ENCODE measurements at places on chromosomes 16 and 17.
A peak's percentile ranks its signal among the peaks of the same experiment; 100 is the strongest.

DNA sequence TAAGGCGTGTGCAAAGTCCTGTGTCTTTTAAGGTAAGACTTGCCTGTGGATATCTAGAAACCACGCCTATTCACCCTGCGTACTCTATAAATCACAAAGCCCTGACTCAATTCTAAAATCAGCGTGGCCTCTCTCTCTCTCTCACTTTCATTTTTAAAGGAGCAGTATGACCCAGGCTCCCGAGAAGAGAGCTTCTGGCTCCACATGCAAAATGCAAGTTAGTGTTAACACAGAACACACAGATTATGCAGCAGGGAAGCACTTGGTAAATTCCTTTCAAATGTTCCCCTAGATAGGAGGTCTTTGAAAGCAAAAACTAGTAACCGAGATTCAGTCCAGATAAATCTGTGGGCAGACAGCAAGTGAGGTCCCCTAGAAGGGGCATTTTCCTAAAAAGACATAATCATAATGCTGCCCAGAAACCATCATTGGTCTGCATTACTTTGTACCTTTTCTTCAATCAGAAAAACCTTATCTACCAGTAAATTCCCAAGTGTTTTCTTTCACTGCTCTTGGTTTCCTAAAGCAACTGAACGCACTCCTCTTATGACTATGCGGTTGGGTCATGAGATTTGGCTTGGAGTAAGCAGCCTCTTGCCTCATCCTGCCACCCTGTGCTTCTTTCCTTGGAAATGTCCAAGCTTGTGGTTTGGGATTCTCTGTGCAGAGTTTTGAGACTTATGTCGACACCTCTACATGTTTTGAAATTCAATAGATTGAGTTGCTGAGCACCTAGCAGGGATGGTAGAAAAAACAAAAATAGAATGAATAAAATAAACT is 31.7 kb upstream of the KCNJ2 start:
- no peak overlapping the region for H3K4me3 ChIP-seq
- H3K27me3 ChIP-seq: no peaks in the 10 kb centered on the region
- H3K4me1 ChIP-seq: no peaks in the 10 kb centered on the region

GRCh38 chr16:58768145-58768544 is 34.0 kb upstream of the GOT2 start:
- no peak for DNase-seq
- peaks cover 3% of the 10 kb centered on the region for H3K27me3 ChIP-seq
- H3K4me1 ChIP-seq: no peaks in the 10 kb centered on the region
- H3K27ac ChIP-seq: no peak overlapping the region
- no peak overlapping the region for H3K4me3 ChIP-seq

DNA sequence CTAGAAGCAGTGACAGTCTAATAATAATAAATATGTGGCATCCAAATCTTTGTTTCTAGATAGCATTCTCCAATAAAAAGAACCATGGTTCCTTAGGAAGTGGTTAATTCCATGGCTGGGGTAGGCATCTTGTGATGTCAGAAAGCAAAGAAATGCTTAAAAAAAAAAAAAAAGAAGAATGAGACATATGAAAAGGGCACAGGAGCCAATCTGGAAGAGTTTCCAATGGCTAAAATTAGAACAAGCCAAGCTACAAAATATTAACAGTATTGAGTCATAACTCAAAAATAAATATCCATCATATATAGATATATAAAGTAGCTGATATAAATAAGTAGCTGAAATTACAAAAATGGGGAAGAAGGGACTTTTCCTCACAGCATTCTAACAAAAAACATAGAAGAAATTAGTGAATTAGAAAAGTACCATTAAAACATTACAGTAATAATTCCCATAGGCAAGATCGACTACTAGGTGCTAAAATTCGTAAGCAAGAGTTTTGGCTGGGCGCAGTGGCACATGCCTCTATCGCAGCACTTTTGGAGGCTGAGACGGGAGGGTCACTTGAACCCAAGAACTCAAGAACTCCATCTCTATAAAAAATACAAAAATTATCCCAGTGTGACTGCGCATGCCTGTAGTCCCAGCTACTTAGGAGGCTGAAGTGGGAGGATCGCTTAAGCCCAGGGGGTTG is 111.3 kb downstream of the TRIM37 start:
- H3K4me3 ChIP-seq: no peak overlapping the region
- H3K4me1 ChIP-seq: no peaks in the 10 kb centered on the region
- H3K36me3 ChIP-seq: peaks cover 6% of the 10 kb centered on the region

GRCh38 chr17:66272811-66273585 is 29.4 kb upstream of the PRKCA start:
- H3K4me1 ChIP-seq: no peaks in the 10 kb centered on the region
- peaks cover 2% of the 10 kb centered on the region for H3K27me3 ChIP-seq
- no peaks in the 10 kb centered on the region for H3K36me3 ChIP-seq
- H3K27ac ChIP-seq: no peak overlapping the region
- DNase-seq: no peak
- H3K4me3 ChIP-seq: no peak overlapping the region

DNA sequence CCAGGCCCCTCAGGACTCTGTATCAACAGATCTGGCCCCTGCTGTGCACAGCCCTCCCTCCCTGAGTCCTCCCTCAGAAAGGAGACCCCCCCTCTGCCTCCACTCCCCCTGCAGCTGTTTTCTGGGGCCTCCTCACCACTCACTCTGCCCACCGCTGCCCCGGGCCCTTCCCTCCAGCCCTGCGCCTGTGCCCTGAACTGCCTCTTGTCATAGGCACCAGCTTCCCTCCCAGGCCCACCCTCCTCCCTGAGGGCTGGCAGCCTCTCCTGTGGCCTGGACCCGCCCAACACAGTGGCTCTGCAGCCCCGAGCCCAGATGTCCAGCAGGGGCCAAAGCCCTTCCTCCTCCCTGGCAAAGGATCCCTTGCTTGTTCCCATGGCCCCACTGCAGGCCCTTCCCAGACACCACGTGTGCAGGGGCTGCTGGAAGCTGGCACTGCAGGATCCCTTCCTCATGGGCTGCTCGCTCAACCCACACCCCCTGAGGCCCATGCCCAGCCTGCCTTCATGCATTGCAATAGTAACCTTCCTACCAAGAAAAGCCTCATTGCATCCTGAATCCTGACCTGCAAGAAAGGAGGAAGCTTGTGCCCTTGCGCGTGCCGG is 25.8 kb downstream of the GNPTG start:
- peaks cover 12% of the 10 kb centered on the region for H3K27me3 ChIP-seq
- DNase-seq: no peak
- H3K36me3 ChIP-seq: peaks cover 14% of the 10 kb centered on the region
- H3K4me3 ChIP-seq: no peak overlapping the region

- H3K36me3 ChIP-seq: peaks cover 9% of the 10 kb centered on the region
- H3K4me1 ChIP-seq: peaks cover 24% of the 10 kb centered on the region
- H3K27me3 ChIP-seq: peaks cover 11% of the 10 kb centered on the region
- H3K27ac ChIP-seq: no peak overlapping the region
- H3K4me3 ChIP-seq: no peak overlapping the region
Observed at GRCh38 chr17:3007651-3008121, 55.7 kb downstream of the OR1D5 start.

DNA sequence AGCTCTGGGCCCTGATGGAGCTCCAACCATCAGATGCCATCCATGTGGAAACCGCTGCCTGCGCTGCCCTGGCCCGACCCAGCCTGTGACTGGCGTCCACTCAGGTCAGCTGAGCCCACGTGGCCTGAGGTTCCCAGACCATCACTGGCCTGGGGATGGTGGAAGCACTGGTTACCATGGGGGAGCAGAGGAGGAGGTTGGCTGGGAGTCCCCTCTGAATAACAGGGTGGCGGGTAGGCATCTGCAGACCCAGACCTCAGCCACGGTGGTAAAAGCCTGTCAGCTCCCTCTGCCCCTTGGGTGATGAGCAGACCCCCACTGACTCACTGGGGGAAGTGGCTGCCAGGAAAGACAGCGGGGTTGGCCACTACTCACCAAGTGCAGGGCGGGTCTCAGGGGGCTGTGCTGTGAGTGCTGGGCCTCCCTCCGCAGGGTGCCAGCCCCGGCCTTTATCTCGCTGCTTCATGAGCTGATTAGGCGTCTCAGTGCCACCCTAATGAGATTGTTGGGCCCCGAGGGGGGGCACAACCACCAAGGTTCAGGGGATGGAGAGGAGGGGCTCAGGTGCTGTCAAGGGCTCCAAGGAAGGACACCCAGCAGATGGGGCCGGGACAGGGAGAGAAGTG is at the start of gene PDE6G:
Gene PDE6G (minus strand): TSS at position 425 of the 626 bp plus-strand sequence. CDS start 3,237 bp downstream, outside the sequence.
- no peak within 1 kb of the TSS for H3K4me3 ChIP-seq
- peaks cover 12% of the 10 kb centered on the region for H3K27me3 ChIP-seq

- peaks cover 6% of the 10 kb centered on the region for H3K4me1 ChIP-seq
- peaks cover 31% of the 10 kb centered on the region for H3K36me3 ChIP-seq
- H3K4me3 ChIP-seq: no peak overlapping the region
- DNase-seq: no peak
- H3K27ac ChIP-seq: no peak overlapping the region
- peaks cover 6% of the 10 kb centered on the region for H3K27me3 ChIP-seq
Observed at GRCh38 chr16:3787924-3788661, 70.8 kb upstream of the TRAP1 start.

DNA sequence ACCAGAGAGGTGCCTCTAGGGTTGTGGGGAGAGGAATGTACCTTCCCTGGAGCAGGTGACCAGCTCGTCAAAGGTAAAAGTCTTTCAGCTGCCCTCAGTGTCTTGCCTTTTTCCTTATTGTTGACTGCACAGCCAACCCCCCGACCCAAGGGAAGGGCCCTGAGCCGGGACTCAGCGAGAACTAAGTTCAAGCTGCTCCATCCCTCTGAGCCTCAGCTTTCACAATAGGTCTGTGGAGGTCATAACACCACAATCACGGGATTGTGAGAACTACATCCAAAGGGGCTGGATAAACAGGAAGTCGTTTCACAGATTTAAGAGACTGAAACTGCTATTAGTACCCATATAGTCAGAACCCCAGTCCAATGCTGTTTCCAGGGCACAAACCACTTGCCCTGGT is 2.6 kb upstream of the KRT36 start:
- DNase-seq: no peak
- H3K4me1 ChIP-seq: no peaks in the 10 kb centered on the region
- no peak overlapping the region for H3K4me3 ChIP-seq
- no peaks in the 10 kb centered on the region for H3K36me3 ChIP-seq

DNA sequence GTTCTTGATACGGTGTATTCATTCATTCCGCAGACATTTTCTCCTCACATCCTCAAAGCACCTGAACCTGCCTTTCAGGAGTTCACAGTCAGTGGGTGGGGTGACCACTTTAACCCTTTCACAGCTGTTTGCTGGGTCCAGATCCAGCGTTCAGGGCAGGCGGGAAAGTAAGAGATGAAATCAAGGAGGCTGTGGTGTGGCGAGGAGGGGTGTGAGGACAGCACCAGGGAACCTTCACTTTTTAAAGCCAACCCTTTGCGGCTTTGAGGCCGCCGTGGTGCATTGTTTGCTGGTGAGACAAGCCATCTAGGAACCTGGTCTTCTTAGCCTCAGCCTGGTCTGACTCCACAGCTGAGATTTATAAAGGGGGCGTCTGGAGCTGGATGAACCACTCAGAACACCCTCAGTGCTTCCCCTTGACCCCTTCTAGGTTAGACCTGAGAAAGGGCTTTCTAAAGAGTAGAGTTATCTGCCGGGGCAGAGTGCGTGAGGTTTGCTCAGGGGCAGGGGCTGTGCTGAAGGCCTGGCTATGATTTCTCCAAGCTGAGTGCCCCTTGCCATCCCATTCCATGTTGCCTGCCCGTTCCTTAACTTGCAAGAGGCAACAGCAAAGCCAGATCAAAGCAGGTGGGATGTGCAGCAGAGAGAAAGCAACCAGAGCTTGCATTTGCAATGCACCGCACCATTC is 933 bp downstream of the CCR7 start:
- no peak overlapping the region for H3K4me3 ChIP-seq
- no peak for DNase-seq
- H3K27ac ChIP-seq: peak overlapping the region; percentile 24
- peaks cover 2% of the 10 kb centered on the region for H3K27me3 ChIP-seq
- peaks cover 26% of the 10 kb centered on the region for H3K4me1 ChIP-seq

- peaks cover 23% of the 10 kb centered on the region for H3K36me3 ChIP-seq
- peaks cover 3% of the 10 kb centered on the region for H3K27me3 ChIP-seq
- DNase-seq: no peak
- H3K4me3 ChIP-seq: no peak overlapping the region
- no peaks in the 10 kb centered on the region for H3K4me1 ChIP-seq
Observed at GRCh38 chr17:77509599-77509998, 368.8 kb downstream of the SEC14L1 start.

DNA sequence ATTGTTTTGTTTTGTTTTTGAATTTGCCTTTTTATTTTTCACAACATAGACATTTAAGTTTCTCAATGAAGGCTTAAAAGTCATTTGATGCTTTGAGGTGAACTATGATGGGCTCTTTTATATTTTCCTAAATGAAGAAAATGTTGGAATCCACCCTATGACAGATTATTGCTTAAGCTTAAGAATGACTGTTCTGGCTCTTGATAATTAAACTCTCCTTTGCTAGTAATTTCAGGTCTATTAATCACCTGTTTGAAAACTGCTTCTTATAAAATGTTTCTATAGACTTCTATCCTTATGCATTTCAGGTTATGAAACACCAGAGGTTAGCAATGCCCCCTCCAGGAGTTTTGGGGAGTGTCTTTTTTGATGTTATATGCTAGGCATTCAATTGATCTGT is 424.1 kb upstream of the DYNLRB2 start:
- no peak overlapping the region for H3K4me3 ChIP-seq
- H3K27ac ChIP-seq: no peak overlapping the region
- DNase-seq: no peak

DNA sequence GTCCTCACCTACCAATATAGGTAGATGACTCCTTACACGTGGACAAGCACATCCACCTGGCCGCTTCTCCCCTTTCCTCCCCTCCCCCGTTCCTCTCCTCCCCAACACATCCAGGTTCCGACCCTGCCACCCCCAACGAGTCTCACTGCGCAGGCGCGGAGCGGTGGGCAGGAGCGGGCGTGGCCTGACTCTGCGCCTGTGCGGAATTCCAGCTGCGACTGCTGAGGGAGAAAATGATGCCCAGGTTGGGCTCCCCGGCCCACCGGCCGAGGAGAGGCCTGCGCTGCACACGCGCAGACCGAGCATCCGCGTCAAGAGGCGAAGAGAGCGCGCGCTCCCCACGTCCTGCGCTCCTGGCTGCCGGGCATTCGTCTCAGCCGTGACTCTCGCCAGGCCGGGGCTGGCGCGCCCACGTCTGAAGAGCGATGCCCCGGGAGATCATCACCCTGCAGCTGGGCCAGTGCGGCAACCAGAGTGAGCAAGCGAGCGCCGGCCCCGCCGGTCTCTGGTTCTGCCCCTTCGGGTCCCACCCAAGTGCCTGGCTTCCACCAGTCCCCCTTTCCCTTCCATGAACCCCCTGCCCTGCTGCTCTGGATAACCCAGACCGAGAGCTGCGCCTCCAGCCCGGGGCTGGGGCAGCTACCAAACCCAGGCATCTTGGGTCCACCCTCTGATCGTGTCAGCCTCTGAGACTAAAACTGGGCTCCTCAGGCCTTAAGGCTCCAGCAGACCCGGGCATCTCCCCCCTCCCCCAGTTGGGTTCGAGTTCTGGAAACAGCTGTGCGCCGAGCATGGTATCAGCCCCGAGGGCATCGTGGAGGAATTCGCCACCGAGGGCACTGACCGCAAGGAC is at the start of gene TUBG2:
Gene TUBG2 (plus strand): TSS at position 206 of the 853 bp plus-strand sequence. CDS start 220 bp downstream, at position 426.
- peaks cover 6% of the 10 kb centered on the region for H3K36me3 ChIP-seq
- peaks cover 7% of the 10 kb centered on the region for H3K27me3 ChIP-seq
- peak; percentile 86 for DNase-seq
- peak within 1 kb of the TSS; percentile 13 for H3K27ac ChIP-seq

DNA sequence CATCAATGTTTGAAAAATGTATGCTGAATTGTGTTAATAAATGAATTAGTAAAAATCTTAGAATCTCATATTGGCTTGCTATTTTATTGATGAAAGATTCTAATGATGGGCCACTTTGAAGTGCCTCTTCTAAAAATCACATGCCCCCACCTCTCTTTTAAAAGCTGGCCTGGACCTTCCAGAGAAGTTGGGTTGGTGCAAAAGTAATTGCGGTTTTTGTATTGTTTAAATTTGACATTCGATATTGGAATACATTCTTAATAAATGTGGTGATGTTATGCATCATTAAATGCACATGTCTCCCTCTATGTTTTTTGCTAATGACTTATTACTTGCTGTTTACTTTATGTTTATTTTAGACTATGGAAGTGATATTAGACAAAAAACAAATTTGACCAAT is 314.6 kb upstream of the C16orf82 start:
- H3K4me1 ChIP-seq: no peaks in the 10 kb centered on the region
- no peak overlapping the region for H3K27ac ChIP-seq
- H3K36me3 ChIP-seq: no peaks in the 10 kb centered on the region
- H3K27me3 ChIP-seq: peaks cover 3% of the 10 kb centered on the region

Data from endothelial cell (in vitro differentiated cells).